ENCODE measurements at places on chromosomes 7 and 10.

DNA sequence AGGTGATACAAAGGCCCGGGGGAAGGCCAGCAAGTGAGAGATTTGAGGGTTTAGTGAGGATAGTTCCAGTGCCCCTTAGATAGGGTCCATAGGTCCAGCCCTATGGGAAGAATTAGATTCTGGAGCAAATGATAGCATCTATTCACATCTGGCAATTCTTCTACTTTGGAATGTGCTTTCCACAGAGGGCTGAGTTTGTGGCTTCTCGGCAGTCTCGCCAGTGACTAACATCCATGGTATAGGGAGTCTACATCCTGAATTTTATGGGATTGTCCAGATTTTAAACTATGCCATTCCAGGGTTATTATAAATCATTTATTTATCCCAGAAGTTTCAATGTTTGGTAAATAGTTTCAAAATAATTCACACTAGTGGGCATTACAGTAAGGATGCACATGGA is 207.3 kb upstream of the ADO start:
- DNase-seq = no peak

- no peak for DNase-seq
Measured at GRCh38 chr10:125149036-125149679, 11.2 kb downstream of the CTBP2 start.

DNA sequence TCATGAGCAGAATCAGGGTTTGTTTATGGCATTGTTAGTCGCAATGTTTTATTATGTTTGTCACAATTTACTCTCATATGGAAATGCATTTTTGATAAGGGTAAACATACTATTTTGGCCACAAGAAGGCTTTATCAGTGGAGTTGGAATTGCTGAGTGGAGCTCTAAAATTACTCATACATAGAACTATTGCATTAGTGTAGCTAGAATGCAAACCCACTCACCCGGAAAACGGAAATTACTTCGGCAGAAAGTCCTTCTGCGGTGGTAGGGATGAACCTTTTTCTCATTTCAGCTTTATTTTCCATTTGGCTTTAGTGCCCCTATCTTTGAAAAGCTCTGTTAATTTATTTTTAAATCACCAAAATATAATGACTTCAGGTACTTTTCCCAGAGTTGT is 42.8 kb upstream of the NPY start:
- no peak for DNase-seq

GRCh38 chr7:20350518-20350951 is 19.8 kb downstream of the ITGB8 start:
- no peak for DNase-seq

GRCh38 chr10:102763037-102763607 is 19.4 kb downstream of the WBP1L start:
- no peak for DNase-seq

- DNase-seq = no peak
Measured at GRCh38 chr7:22561895-22562593, 62.1 kb upstream of the STEAP1B start.

DNA sequence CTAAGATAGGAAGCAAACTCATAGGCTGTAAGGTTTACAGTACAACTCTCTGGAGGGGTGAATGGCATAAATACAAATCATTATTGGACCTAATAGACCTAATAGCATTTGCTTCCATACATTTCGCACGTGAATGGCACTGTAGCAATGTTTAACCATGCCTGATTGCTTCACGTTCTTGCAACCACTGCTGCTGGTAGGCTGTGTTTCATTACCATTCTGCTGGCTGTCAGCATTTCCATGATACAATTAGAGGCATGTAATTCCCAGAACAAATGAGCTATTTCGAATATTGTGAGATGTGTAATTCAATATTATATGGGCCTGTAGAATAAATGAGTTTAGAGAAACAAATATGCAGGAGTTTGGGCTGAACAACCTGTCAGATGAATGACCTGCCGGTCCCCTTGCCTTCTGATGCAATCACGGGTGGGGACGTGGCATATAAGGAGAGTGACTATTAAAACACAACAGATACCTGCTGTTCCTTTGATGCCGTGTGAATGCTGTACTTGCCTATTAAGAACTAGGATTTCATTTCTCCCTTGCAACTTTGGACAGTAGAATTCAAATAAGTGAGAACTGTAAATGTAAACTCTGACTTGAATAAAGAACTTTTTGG is 393.4 kb downstream of the ACTR3B start:
- DNase-seq = no peak

- no peak for DNase-seq
Measured at GRCh38 chr7:116310141-116310540, 99.8 kb downstream of the TES start.

DNA sequence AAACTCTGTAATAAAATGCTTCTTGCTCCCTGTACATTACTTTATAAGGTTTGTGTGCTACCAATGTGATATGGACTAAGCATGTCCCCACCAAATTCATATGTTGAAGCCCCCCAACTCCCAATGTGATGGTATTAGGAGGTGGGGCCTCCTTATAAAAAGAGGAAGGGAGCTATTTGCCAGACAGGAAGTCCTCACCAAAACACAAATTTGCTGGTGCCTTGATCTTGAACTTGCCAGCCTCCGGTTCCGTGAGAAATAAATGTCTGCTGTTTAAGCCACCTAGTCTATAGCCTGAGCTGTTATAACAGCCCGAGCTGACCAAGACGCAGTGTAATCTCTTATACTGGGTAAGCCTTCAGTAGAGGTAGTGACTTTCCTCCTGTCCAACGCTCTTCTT is 114.5 kb downstream of the INHBA start:
- no peak for DNase-seq

DNA sequence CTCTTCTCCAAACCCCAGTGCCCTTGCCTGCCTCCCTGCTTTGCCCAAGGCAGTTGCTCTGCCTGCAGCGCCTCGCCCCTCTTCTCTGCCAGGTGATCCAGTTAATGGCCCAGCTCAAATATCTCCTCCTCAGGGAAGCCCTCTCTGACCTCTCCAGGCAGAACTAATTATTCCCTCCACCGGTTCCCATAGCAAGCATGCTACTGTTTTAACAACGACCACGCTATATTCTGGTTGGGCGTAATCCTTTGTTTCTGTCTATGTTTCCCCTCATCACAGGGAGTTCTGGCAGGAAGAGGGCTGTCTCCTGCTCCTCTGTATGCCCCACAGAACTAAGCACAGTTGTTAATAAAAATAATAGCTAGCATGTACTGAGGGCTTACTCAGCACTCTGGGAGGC is 36.8 kb upstream of the R3HCC1L start:
- DNase-seq = no peak

GRCh38 chr10:85608706-85609105 is 757.9 kb downstream of the GRID1 start:
- no peak for DNase-seq

DNA sequence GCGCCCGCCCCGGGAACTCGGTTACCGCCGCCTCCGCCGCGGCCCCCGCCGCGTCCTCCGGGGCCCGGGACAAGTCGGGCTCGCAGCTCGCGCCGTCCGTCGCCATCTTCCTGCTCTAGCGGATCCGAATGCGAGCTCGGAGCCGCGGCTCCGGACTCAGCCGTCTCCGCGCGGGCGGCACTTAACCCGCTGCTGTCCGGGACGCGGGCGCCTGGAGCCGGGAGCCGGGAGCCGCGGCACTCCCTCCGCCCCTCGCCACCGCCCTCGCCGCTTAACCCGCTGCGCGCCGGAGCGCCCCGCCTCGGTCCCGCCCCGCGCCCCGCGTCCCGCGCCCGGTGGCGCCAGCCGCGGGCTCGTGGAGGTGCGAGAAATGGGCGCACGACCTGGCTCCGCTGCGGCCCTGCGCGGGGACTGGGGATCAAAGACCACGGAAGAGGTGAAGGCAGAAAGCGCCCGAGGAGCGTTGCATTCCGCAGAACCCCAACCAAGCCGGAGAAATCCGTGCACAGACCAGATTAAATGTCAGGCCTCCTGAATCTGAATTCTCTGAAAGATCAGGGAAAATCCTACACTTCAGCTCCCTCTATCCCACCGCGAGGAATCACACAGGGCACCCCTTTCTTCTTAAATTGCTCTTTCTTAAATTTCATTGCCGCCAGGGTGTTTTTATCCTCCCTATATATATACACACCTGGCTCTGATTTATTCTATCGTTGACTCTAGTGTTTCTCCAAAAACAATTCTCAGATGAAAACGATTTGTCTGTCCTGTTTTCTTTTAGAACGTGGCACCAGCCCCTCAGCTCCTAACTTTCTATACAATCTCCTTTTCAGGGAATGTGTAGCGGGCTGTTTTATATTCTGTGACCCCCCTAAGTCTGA is at the start of gene CTTNBP2:
TSS of gene CTTNBP2 (minus strand) at position 132 of the 881 bp plus-strand sequence. CDS start at position 106, 26 bp downstream.
- DNase-seq = no peak

DNA sequence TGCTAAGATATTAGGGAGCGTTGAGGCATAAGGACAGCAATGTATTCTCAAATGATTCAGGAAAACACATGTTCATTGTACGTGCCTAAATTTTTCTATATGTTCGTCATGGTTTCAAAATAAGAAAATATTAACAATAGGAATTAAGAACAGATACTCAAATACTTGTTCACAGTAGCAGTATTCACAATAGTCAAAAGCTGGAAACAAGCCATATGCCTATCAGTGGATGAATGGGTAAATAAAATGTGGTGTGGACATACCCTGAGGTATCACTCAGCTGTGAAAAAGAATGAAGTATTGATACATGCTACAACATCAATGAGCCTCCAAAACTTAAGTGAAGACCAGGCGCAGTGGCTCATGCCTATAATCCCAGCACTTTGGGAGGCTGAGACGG is 84.7 kb upstream of the PTER start:
- DNase-seq = no peak

GRCh38 chr7:143008007-143008901 is 18.7 kb downstream of the OR9A2 start:
- DNase-seq = peak; percentile 18

- DNase-seq = no peak
Measured at GRCh38 chr10:91043173-91043910, 122.5 kb upstream of the ANKRD1 start.

- no peak for DNase-seq
Measured at GRCh38 chr7:143362131-143363015, at the start of gene FAM131B. TSS of gene FAM131B (minus strand) at chr7:143362713. CDS start at chr7:143362603, 110 bp downstream.

- DNase-seq = no peak
Measured at GRCh38 chr7:108268200-108268820, 138.1 kb upstream of the LAMB4 start.

DNA sequence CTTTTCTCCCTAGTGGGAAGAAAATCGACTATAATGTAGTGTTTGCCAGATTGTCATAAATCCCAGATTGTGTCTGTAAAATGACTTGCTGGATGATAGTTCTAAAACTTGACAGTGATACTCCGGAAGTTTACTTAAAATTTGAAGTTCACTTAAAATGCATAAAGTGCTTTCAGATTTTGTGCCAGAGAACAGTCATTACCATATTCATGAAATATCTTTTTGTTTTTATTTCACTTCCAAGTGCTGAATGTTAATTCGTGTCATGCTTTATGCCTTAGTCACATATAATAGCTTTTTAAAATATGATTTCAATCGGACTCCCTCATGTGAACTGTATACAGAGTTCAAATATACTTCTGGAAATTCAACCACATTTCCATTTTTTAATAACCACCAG is 30.4 kb downstream of the PRPF18 start:
- no peak for DNase-seq

- no peak for DNase-seq
Measured at GRCh38 chr7:48004032-48004431, 24.6 kb upstream of the HUS1 start.

DNA sequence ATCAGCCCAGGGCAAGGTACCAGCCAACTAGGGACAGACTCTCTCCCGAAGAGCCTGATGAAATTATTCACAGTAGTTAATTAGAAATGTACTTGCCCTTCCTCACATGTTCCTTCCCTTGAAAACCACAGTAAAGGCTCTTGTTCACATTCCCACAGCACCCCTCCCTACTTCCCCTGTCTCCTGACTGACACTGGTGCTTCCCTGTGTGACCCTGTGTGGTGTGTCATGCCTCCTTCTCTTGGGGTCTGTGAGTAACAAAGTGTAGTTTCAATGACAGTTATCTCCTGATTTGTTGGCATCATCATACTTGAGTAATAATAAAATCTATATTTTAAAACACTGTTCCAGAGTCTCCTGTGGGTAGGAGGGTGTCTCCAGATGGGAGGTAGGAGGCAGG is 209.7 kb downstream of the ABCA13 start:
- no peak for DNase-seq

DNA sequence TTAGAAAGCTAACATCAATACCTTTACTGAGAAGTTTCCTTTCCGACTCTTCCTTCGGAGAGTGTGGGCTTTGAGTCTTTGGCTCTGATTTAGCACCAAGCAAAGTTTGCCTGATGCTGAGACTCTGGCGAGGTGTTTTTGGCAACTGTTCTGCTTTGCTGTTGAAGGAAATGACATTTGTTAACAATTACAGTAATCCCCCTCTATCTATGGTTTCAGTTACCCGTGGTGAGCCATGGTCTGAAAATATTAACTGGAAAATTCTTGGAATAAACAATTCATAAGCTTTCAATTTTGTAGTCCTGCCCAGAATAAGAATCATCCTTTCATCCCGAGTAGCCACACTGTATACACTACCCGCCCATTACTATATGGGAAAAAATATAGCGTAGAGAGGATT is 126.3 kb downstream of the ARHGAP21 start:
- no peak for DNase-seq

GRCh38 chr10:71241114-71241829 is 28.9 kb downstream of the UNC5B start:
- DNase-seq = no peak

GRCh38 chr10:60817398-60817805 is 39.1 kb downstream of the CDK1 start:
- no peak for DNase-seq

DNA sequence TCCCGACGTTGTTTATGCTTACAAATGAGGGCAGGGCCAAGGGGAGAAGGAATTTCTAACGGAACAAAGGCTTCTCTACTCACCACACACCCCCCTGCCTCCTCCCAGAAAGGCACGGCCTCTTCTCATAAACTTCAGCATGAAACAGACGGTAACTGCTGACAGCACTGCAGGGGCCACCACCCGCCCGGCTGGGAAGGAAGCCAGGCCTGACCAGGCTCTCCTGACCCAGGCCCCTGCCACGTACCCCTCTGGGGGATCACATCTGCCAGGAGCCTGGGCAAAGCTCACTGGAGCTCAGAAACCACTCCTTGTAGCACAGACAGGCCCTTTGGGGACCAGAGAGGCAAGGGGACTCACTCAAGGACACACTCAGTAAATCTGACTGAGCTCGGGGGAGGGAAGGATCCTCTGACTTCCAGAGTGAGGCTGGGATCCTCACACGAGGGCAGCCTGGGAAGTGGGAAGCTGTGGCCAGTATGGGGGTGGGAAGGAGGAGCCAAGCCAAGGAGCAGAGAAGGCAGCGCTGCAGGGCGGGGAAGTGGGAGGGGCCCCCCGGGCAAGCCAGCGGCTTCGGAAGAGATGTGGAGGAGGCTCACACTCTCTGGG is 46.1 kb downstream of the ZCCHC24 start:
- DNase-seq = no peak

GRCh38 chr10:42367532-42368230 is 270.7 kb downstream of the ZNF33B start:
- DNase-seq = peak; percentile 15

GRCh38 chr10:77162697-77163096 is 474.9 kb downstream of the KCNMA1 start:
- no peak for DNase-seq

Measured in esophagus squamous epithelium (tissue), 5 donors.